ENCODE measurements at places on chromosomes 5 and 9. TPM values are rescaled to one million over a fixed set of nuclear protein-coding genes. Genes with fewer than 3 reads are reported as not detected.

The TSSK1B gene
- total RNA-seq = not detected

The SVEP1 gene
- total RNA-seq = 20.0 TPM

DNA sequence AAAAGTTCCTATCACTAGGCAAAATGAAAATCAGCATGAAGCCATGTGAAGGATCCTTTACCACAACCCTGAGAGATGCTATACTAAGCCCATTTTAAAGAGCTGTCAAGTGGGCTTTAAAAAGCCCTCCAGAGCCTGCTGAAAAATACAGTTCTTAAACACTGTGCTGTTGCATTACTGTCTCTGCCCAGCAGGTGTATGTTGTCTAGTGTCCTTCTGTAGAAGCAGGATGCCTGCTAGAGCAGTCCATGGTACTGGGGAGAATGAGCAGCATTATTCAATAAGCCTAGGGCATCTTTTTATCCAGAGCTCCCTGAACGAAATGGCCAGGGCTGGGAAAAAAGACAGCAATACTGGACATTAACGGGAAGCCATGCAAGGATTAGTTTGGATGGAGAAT lies 126.2 kb upstream of the PLCXD3 start:
- DNase-seq = no peak

The FAM221B gene
- total RNA-seq = not detected

The IFNK gene
- not detected for total RNA-seq

Measured in right atrium auricular region (tissue), 2 donors.